ENCODE measurements at places on chromosomes 11 and 22. TPM values are rescaled to one million over a fixed set of nuclear protein-coding genes. Genes with fewer than 3 reads are reported as not detected.

The QSER1 gene
- polyA plus RNA-seq: 27.8 TPM

The MFRP gene
- not detected for polyA plus RNA-seq

The CCDC73 gene
- 0.04 TPM for polyA plus RNA-seq

The PLAAT4 gene
- 4.0 TPM for polyA plus RNA-seq

The SYCE3 gene
- polyA plus RNA-seq: not detected

The OR52B2 gene
- not detected for polyA plus RNA-seq

The TTC36 gene
- 3.1 TPM for polyA plus RNA-seq

The TRIM44 gene
- 50.2 TPM for polyA plus RNA-seq

The MAPK8IP2 gene
- 0.34 TPM for polyA plus RNA-seq

Data from muscle of leg (tissue), 16 donors.